ENCODE measurements at places on chromosomes 6 and 20. TPM values are rescaled to one million over a fixed set of nuclear protein-coding genes. Genes with fewer than 3 reads are reported as not detected.
A peak's percentile ranks its signal among the peaks of the same experiment; 100 is the strongest.

Gene PNPLA1
- total RNA-seq, result not detected

Gene FKBP1C
- total RNA-seq, result 0.72 TPM

Gene MAFB
- total RNA-seq, result not detected

Gene OGFR
- 22.4 TPM for total RNA-seq

Gene CLDN20
- total RNA-seq, result not detected

Gene ZC2HC1B
- not detected for total RNA-seq

Gene MROH8
- total RNA-seq, result 1.1 TPM

Gene SAMD3
- total RNA-seq, result 3.1 TPM

Gene MRAP2
- total RNA-seq, result under 0.01 TPM

- H3K4me3 ChIP-seq, result no peak overlapping the region
- H3K27me3 ChIP-seq, result no peaks in the 10 kb centered on the region
- H3K4me1 ChIP-seq, result peaks cover 2% of the 10 kb centered on the region
- no peak overlapping the region for H3K27ac ChIP-seq
- DNase-seq, result no peak
These were observed 109.0 kb downstream of the ATG5 start for GRCh38 chr6:106216527-106216926.

GRCh38 chr20:43974695-43975094 lies 60.0 kb downstream of the TOX2 start:
- peaks cover 9% of the 10 kb centered on the region for H3K4me1 ChIP-seq
- no peaks in the 10 kb centered on the region for H3K27me3 ChIP-seq
- no peak overlapping the region for H3K4me3 ChIP-seq
- H3K27ac ChIP-seq, result peak overlapping the region; percentile 49
- DNase-seq, result no peak

- H3K36me3 ChIP-seq, result no peaks in the 10 kb centered on the region
- no peak for DNase-seq
- H3K4me1 ChIP-seq, result no peaks in the 10 kb centered on the region
- H3K27me3 ChIP-seq, result no peaks in the 10 kb centered on the region
- no peak overlapping the region for H3K4me3 ChIP-seq
These were observed 172.8 kb upstream of the SNX9 start for GRCh38 chr6:157650261-157650640.

DNA sequence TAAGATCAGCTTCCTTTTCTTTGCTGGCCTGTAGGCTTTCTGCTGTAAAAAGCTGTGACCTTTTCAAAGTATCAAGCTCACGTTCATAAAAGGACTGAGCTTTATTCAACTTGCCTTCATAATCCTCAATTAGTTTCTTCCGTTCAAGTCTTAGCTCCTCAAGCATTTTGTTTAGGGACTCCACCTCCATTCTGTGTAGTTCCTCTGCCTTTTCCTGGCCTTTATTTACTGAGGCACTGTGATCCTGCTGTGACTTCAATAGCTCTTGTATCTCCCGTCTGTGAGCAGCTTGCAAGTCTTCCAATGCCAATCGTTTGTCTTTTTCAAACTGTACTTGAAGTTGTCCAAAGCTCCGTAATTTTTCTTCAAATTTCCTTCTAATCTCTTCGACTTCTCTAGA lies 54.4 kb downstream of the FAM184A start:
- no peaks in the 10 kb centered on the region for H3K36me3 ChIP-seq
- no peaks in the 10 kb centered on the region for H3K4me1 ChIP-seq
- DNase-seq, result no peak
- H3K27me3 ChIP-seq, result no peaks in the 10 kb centered on the region
- no peak overlapping the region for H3K27ac ChIP-seq
- H3K4me3 ChIP-seq, result no peak overlapping the region

- DNase-seq, result peak; percentile 1
- H3K27me3 ChIP-seq, result no peaks in the 10 kb centered on the region
- H3K27ac ChIP-seq, result no peak overlapping the region
- no peak overlapping the region for H3K4me3 ChIP-seq
These were observed 42.6 kb upstream of the HMGN3 start for GRCh38 chr6:79277109-79277508.

- H3K27ac ChIP-seq, result peak overlapping the region; percentile 75
- H3K4me1 ChIP-seq, result peaks cover 23% of the 10 kb centered on the region
- no peak overlapping the region for H3K4me3 ChIP-seq
- no peaks in the 10 kb centered on the region for H3K36me3 ChIP-seq
- DNase-seq, result no peak
These were observed 133.5 kb downstream of the SCML4 start for GRCh38 chr6:107690643-107691061.

DNA sequence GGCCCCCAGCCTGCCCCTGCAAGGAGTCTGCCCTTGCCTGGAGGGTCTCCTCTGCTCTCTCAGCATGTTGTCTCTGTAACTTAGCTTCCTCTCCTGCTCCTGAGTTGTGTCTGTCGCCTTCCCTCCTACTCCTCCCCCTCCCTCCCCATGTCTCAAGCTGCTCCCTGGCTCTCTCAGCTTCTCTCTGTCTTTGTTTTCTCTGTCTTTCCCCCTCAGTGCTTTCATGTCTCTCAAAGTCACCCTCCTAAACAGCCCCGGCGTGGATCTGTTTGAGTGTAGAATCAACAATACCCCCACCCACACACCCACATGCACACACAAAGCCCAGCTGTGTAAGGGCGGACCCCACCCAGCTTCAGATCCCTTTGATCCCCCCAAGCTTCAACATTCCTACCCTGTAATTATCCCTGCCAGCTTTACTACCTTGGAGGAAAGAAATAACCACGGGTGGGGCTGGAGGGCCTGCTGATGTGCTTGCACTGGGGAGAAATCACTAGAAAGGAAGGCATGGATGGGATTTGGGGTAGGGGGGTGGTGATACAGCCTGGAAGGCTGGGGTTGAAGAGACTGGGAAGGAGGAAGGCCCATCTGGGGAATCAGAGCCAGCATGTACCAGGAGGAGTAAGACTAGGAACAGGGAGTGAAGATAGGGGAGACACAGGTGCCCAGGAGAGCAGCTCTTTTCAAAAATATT lies 1.0 kb upstream of the LY6G6D start:
- no peak overlapping the region for H3K27ac ChIP-seq
- DNase-seq, result no peak

GRCh38 chr6:111110036-111110435 lies 22.7 kb downstream of the SLC16A10 start:
- no peaks in the 10 kb centered on the region for H3K36me3 ChIP-seq
- no peak for DNase-seq
- no peak overlapping the region for H3K4me3 ChIP-seq
- H3K27me3 ChIP-seq, result peaks cover 2% of the 10 kb centered on the region
- no peaks in the 10 kb centered on the region for H3K4me1 ChIP-seq
- H3K27ac ChIP-seq, result no peak overlapping the region

GRCh38 chr6:118630067-118630466 lies 21.3 kb downstream of the CEP85L start:
- peaks cover 11% of the 10 kb centered on the region for H3K36me3 ChIP-seq
- no peaks in the 10 kb centered on the region for H3K27me3 ChIP-seq
- no peak for DNase-seq
- H3K4me3 ChIP-seq, result no peak overlapping the region

DNA sequence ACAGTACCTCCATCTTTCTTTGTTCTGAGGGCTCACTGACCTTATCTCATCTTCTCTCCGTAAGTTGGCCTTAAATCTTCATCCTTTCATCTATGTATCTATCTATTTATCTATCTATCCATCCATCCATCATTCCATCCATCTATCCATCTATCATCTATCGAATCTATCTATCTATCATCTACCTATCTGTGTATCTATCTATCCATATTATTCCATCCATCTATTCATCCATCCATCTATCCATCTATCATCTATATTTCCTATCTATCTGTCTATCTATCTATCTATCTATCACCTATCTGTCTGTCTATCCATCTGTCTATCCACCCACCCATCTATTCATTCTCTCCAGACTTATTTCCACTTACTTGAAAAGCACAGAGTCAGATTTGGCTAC lies 147.3 kb upstream of the PMEPA1 start:
- no peak for DNase-seq
- no peak overlapping the region for H3K27ac ChIP-seq
- H3K27me3 ChIP-seq, result no peaks in the 10 kb centered on the region
- H3K36me3 ChIP-seq, result no peaks in the 10 kb centered on the region

DNA sequence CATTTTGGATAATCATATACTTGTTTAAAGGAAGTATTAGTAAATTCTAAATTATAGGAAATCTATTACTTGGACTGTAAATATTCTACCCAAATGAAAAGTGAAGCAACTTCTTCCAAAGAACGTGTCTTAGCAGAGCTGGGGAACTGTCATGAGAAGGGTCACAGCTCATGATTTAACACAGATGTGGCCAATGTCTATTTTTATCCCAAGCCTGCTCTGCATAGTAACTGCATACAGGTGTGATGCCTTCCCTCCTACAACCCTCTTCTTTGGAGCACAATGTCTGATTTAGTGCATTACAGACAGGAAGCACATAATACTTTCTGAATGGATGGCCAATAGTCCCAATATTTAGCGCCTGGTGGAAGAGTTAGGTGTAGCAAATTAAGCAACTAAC lies 138.7 kb upstream of the THEMIS start:
- H3K4me1 ChIP-seq, result no peaks in the 10 kb centered on the region
- no peaks in the 10 kb centered on the region for H3K27me3 ChIP-seq
- H3K4me3 ChIP-seq, result no peak overlapping the region
- H3K27ac ChIP-seq, result no peak overlapping the region

- H3K27ac ChIP-seq, result no peak overlapping the region
- H3K27me3 ChIP-seq, result no peaks in the 10 kb centered on the region
- H3K4me3 ChIP-seq, result no peak overlapping the region
- H3K4me1 ChIP-seq, result peaks cover 10% of the 10 kb centered on the region
- no peaks in the 10 kb centered on the region for H3K36me3 ChIP-seq
- DNase-seq, result no peak
These were observed 97.5 kb downstream of the NFATC2 start for GRCh38 chr20:51444922-51445438.

- H3K27me3 ChIP-seq, result peaks cover 16% of the 10 kb centered on the region
- H3K27ac ChIP-seq, result no peak overlapping the region
- no peaks in the 10 kb centered on the region for H3K36me3 ChIP-seq
- H3K4me3 ChIP-seq, result no peak overlapping the region
These were observed 76.8 kb upstream of the DUSP22 start for GRCh38 chr6:215335-216034.

DNA sequence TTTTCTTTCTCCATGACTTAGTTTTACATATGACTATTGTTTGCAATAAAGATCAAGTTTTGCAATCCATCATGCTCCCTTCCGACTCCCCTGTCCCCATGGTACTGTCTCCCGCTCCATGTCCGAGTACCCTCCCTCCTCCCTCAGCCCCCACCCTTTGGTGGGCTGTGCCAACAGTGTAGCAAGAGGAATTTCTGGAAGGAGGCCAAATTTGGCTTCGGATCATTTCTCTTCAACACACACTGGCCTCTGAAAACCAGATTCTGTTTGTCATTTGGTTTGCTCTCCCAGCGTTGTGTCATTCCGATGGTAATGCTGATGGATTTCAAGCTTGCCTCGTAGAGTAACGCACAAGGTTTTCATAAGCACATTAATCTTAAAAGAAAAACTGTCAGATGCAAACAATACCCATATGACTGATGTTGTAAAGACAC lies 22.9 kb upstream of the PAX1 start:
- no peaks in the 10 kb centered on the region for H3K36me3 ChIP-seq
- no peak for DNase-seq
- H3K4me3 ChIP-seq, result no peak overlapping the region
- H3K4me1 ChIP-seq, result no peaks in the 10 kb centered on the region
- H3K27me3 ChIP-seq, result no peaks in the 10 kb centered on the region

- peaks cover 26% of the 10 kb centered on the region for H3K4me1 ChIP-seq
- H3K36me3 ChIP-seq, result no peaks in the 10 kb centered on the region
- H3K27me3 ChIP-seq, result no peaks in the 10 kb centered on the region
- no peak overlapping the region for H3K4me3 ChIP-seq
These were observed 32.1 kb downstream of the DAAM2 start for GRCh38 chr6:39824030-39824926.

DNA sequence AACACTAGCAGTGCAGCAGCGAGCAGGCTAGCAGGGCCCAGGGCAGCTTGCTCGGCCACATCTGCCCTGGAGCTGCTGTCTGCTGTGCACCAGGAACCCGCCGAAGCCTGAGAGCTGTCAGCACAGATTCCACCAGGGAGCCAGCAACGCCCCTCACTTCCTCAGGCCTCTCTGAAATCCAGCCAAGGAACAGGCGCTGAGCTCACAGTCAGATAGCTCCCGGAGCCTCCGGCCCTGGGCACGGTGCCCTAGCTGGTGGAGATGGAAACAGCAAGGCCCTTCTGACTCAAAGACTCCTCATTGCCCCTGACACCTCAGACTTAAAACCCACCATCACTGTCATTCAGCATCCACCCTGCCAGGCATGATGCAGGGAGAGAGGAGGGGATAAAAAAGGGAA lies 839.4 kb downstream of the MAFB start:
- peak; percentile 94 for DNase-seq
- H3K36me3 ChIP-seq, result no peaks in the 10 kb centered on the region
- no peak overlapping the region for H3K27ac ChIP-seq
- H3K4me3 ChIP-seq, result no peak overlapping the region
- H3K4me1 ChIP-seq, result peaks cover 33% of the 10 kb centered on the region

- H3K36me3 ChIP-seq, result peaks cover 6% of the 10 kb centered on the region
- no peak for DNase-seq
- H3K27ac ChIP-seq, result no peak overlapping the region
- no peaks in the 10 kb centered on the region for H3K4me1 ChIP-seq
- H3K4me3 ChIP-seq, result no peak overlapping the region
These were observed 27.7 kb downstream of the PTGIS start for GRCh38 chr20:49540232-49540620.

DNA sequence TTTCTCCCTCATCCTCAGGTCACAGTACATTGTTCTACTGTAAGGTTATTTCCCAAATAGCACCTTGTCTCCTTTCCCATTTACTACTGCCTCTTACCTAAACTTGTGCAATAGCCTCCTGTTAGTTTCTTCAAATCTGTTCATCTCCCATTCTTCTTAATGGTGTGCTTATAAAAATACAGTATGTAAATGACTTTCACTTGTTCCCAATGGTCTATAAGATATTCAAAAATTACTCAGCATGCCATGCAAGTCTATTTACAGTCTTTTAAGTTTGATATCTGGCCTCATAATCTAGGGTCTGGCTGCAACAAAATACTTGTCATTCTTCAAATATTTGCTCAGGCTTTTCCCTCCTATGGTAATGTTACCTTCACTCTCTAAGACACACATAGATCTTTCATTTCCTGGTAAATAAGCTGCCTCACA lies 31.5 kb upstream of the RHAG start:
- H3K4me3 ChIP-seq, result no peak overlapping the region
- DNase-seq, result no peak
- H3K27me3 ChIP-seq, result no peaks in the 10 kb centered on the region

- no peak overlapping the region for H3K4me3 ChIP-seq
- H3K36me3 ChIP-seq, result peaks cover 3% of the 10 kb centered on the region
- H3K27me3 ChIP-seq, result no peaks in the 10 kb centered on the region
- peak; percentile 60 for DNase-seq
These were observed 20.6 kb upstream of the SGK2 start for GRCh38 chr20:43537921-43538877.
